ENCODE measurements at places on chromosomes 16 and 17.
A peak's percentile ranks its signal among the peaks of the same experiment; 100 is the strongest.

DNA sequence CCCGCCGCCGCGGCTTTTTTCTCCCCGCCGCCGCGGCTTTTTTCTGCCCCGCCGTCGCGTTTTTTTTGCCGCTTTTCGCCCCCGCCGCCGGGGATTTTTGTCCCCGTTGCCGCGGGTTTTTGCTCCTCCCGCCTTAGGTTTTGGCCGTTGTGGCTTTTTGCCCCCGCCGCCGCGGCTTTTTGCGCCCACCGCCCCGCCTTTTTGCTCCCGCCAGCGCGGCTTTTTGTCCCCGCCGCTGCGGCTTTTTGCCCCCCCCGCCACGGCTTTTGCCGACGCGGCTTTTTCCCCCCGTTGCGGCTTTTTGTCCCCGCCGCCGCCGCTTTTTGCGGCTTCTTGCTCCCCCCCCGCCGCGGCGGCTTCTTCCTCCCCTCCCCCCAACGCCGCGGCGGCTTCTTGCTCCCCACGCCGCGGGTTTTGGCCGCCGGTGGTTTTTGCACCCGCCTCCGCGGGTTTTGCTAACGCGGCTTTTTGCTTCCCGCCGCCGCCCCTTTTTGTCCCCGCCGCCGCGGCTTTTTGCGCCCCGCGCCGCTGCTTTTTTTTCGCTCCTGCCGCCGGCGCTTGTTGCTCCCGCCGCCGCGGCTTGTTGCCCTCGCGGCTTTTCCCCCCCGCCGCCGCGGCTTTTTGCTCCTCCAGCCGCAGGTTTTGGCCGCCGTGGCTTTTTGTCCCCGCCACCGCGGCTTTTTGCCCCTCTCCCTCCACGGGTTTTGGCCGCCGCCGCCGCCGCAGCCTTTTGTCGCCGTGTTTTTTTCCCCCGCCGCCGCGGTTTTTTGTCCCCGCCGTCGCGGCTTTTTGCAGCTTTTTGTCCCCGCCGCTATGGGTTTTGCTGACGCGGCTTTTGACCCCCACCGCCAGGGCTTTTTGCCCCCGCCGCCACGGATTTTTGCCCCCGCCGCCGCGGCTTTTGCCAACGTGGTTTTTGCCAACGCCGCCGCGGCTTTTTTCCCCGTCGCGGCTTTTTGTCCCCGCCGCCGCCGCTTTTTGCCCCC lies 150.3 kb downstream of the KCNJ18 start:
- no peak for DNase-seq

DNA sequence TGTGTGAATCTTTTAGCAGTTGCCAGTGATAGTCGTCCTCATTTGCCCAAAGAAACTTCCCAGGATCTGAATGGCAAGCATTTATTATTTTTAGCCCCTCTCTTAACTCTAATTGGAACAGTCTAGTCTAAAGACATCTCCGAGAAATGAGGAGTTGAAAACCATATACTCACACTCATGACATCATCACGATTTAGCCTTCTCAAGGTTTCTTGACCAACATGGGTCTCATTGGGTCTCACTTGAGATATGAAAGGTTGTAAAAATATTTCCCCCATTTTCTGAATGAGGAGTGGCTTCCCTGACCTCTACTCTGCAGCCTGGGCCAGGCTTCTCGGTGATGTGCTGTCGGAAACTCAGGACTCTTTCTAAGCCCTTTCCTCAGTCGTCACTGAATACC lies 37.1 kb upstream of the CACNG1 start:
- DNase-seq: no peak

DNA sequence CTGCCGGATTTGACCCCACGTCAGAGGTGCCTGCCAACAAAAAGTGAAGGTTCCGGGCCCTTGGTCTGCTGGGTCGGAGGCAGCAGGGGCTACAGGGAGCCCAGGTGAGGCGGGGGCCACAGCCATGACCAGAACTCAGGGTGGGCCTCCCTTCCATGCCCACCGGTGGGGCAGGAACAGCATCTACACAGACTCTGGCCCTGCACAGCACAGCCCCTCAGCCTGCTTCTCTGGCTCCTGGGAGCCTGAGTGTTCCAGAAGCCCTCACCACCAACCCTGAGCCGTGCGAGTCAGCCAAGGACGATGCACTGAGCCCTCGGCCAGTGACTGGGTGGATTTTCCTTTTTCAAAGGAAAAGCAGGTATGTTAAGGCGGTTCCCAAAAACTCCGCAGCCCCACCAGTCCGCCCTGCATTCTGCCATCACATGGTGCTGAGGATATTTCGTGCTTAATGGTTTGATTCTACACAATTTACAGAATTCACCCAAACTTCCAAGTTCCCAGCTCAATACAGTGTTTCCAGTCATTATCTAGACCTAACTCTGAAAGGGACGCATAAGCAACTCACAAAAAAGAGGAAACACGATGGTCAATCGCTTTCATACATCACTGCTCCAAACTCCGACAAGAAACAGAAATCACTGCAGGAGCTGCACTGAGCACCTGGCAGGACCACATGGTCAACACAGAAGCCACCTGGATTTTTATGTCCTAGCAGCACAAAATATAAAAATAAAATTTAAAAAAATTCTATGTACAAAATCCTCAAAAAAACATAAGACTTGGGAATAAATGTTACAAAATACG lies 19.4 kb upstream of the C16orf95 start:
- no peak for DNase-seq

DNA sequence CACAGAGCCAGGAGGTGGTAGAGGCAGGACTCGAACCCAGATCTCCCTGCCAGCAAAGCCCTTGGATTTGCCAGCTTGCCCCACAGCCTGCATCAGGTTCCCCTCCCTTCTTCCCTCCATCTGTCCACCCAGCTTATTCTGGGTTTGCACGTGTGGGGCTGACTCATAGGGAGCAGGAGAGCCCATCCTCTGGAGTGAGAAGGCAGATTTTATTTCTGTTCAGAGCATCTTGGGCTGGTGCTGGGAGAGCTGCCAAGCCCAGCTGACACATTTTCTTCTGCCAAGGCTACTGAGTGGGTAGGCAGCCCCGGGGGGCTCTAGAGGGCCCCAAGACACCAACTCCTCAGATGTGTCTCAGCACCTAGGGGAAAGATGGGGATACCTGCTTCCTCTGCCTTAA lies 106.3 kb upstream of the CRHR1 start:
- no peak for DNase-seq

GRCh38 chr17:73323409-73324159 lies 11.8 kb upstream of the CDC42EP4 start:
- no peak for DNase-seq

DNA sequence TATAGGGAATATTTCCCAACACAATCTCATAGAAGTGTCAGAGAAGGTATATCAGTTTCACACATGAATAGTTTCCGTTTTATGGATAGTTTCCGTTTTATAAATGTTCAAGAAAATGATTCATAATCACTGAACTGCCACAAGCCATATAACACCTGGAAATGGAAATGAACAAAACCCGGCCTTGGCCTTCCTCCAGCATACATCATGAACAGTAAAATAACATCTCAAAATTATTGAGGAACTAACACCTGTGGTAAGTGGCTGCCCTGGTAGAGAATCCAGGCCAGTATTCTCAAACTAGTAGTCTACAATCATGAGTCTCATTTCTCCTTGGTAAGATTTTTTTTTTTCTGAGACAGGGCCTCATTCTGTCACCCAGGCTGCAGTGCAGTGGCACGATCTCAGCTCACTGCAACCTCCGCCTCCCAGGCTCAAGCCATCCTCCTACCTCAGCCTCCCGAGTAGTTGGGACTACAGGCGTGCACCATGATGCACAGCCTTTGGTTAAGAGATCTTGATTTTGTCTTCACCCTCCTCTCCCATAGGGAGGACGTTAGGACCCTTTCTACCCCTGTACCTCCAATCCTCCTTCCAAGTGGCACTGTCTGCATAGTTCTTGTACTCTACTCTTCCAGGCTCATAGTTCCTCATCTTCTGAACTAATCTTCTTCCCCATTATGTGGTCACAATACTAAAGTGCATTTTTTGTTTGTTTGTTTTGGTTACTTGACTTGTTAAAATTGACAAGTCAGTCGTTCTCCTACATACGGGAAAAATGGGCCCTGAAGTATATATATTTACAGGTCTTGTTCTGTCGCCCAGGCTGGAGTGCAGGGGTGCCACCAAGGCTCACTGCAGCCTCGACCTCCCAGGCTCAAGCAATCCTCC lies 15.0 kb upstream of the RGS9 start:
- DNase-seq: peak; percentile 42

GRCh38 chr16:50281391-50282009 lies 15.1 kb downstream of the ADCY7 start:
- DNase-seq: no peak
